NCI-H226 (cell line): ENCODE measurements at places on chromosomes 6 and 20.
A peak's percentile ranks its signal among the peaks of the same experiment; 100 is the strongest.

GRCh38 chr20:38008233-38008944 is 24.9 kb downstream of the TTI1 start:
- DNase-seq: no peak

DNA sequence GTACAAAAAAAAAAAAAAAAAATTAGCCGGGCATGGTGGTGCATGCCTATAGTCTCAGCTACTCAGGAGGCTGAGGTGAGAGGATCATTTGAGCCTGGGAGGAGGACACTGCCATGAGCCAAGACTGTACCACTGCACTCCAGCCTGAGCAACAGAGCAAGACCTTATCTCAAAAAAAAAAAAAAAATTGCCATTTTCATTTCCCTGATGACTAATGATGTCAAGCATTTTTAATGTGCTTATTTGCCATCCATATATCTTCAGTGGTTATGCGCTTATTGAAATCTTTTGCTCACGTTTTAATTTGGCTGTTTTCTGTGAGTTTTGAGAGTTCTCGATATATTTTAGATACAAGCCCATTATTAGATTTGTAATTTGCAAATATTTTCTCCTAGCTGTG is 46.7 kb downstream of the PFDN4 start:
- peak; percentile 26 for DNase-seq

DNA sequence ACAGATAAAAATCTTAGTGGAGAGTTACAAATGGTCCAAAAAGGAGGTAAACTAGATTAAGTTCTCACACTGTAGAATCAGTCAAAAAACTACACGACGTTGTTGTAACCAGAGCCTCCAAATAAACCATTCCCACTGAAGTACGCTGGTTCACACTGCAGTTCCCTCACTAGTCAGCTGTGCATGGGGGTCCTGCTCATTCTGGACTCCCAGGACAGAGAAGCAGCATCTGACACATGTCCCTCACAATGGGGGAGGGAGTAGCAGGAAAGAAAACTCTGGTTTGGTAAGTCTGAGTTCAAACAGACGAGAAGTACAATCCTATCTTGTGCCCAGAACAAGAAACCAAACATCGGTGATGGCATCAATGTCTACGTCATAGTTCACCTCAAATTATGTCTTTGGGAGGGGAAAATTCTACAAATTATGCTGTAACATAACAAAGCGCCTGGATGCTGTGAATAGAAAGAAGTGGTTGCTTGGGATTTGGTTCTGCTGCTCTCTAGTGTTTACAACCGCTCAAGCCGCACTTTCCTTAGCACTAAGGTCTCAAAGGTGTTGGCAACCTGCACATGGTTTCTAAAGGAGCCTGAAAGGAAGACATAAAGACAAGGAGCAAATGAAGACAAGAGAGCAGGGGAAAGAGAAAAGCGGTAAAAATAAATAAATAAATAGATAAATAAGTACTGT is 208.0 kb downstream of the GMDS start:
- no peak for DNase-seq

DNA sequence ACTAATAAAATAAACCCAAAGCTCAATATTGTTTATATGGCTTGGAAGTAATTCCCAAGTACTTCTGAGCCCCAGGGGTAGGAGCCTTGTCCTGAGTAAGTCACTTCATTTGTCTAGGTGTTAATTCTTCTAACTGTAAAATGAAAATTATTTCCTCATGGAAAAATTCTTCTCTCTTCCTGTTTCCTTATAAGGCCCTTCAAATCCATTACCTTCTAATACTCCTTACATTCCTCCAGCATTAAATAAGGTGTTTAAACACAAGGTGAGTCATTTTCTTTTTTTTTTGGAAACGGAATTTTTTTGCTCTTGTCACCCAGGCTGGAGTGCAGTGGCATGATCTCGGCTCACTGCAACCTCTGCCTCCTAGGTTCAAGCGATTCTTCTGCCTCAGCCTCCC is 41.9 kb downstream of the PRR18 start:
- no peak for DNase-seq

GRCh38 chr6:139144490-139145085 is 9.7 kb downstream of the HECA start:
- no peak for DNase-seq

DNA sequence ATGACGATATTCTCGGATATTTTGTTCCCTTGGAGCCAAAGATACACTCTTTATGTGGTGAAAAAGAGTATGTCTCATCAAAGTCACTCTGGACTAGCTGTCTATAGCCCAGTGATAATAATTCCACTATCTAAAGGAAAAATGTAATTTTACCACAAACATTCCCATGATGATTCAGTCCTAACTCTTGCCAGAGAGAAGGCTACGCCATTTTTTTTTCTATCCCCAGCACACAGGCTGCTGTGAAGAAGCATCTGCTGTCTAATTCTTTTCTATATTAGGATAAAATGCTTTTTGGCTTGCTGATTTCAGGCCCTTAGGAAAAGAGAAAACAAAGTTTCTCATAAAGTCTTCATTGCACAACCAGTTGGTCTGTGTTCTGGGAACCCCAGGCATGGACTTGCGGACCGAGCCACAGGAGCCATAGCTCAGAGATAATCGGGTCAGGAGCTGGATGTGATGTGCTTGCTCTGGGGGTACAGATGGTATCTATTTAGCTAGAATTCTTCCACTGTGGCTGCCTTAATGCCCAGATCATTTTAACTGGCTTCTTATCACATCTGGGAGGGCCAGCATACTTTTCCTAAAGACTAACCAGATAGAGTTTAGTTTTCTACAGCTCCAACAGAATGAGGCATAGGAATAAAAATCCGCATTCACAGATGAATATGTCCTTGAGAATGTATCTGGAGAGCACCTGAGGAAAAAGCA is 683.7 kb upstream of the ID4 start:
- DNase-seq: peak; percentile 83

- DNase-seq: peak; percentile 38
Observed at GRCh38 chr20:44896583-44896982, 11.1 kb downstream of the YWHAB start.

DNA sequence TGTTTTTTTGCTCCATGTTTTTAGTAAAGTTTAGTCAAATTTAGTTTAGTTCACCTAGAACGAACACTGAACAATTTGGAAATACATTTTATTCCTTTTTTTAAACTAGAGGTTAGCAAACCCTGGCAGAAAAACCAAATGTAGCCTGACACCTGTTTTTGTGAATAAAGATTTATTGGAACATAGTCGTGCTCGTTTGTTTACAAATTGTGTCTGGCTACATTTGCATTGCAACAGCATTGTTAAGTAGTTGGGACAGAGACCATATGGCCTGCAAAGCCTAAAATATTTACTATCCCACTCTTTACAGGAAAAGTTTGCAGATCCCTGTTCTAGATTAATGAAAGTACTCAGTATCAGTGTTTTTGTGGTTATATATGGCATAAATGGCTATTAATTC is 56.9 kb downstream of the CD109 start:
- DNase-seq: no peak

- no peak for DNase-seq
Observed at GRCh38 chr20:36274181-36274841, 31.8 kb upstream of the DLGAP4 start.

DNA sequence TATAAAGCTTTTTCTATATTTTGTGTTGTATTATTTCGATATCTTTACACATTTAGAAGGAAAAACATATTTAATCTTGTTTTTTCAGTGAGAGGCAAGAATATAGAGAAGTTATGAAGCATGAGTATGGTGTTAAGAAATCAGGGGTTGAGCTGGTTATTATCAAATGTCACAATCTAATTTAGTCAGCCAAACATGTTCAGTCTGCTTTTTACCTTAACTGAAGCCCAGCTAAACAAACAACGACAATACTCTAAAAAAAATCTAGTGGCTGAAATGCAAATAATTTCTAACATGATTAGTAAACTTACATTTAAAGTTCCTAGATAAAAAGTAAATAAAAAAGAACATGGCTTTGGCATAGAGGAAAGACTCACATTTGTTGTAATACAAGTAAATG is 433.8 kb upstream of the NRSN1 start:
- no peak for DNase-seq

GRCh38 chr6:22569281-22570184 is at the start of gene HDGFL1:
Gene HDGFL1 (plus strand): TSS chr6:22569566. CDS start chr6:22569576, 10 bp downstream.
- DNase-seq: no peak

GRCh38 chr6:155120034-155120433 is 124.9 kb downstream of the TIAM2 start:
- DNase-seq: no peak

DNA sequence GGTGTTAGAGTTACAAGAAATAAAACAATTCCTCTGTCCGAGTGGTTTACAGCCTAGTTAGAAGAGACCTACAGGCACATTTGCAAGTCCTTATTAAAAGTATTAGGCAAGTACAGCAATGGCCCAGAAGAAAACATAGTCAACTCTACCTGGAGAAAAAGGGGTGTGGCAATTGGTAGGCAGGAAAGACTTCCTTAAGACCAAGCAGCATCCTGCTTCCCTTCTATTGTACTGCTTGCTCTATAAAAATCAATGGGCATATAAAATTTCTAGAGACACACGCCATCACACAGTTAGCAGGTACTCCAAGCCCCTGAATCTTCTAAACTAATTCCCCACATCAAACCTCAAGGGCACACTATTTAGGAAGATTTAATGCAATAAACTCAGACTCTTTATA is 185.6 kb downstream of the ATXN1 start:
- DNase-seq: no peak

GRCh38 chr6:155974359-155974758 is 518.7 kb upstream of the NOX3 start:
- no peak for DNase-seq

DNA sequence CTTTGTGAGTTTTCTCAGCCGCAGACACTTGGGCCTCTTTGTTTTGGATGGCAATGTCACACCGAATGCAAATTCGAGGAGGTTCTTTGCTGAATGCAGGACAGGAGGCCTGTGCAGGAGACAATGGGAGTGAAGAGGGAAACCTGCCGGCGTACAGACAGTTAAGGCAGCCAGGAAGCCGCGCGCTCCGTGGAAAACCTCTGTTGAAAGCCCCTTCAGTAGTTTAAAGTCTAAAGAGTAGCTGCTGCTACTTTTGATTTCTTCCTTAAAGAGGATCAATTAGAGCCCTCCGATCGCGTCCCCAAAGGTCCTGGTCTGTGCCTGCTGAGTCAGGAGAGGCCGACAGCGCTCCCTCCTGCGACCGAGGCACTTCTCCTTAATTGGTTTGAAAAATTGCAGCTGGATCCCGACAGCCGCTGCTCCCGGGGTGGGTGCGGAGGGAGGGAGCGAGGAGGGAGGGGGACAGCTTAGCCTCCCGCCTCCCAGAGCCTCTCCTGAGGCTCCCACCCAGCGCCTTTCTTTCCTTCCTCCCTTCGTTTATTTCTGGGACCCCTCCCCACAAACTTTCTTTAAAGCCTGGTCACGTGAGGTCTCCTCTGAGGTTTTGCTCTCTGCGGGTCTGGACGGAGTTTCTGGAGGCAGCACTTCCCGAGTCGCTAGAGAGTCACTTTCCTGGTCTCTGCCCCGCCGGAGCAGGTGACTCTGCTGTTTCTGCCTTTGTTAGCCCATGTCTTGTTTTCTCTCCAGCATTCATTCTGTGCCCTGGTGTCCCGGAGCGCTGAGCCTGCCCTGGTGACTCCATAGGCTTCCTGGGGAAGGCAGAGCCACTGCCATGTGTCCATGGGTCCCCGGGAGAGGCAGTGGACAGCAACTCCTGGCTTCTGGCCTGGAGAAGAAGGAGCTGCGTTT is 22.3 kb upstream of the RPP40 start:
- no peak for DNase-seq

GRCh38 chr20:35020108-35020928 is 64.7 kb downstream of the MYH7B start:
- DNase-seq: no peak

DNA sequence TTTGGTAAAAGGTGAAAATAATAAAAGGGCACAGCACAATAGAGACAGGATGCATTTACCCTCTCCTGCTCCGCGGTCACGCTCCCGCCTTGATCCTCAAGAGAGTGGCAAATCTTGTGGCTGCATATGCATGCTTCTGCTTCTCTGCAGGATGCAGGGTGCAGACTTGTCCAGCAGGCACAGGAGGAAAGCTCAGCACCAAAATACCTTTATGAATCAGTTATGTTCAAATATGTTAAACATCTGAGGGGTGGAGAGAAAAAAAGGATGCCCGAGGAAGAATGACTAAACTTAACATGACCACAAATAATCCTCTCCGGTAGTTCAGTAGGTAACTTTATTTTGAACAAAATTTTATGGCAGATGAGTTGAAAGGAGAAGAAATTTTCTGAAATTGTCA is 366.1 kb upstream of the SOX4 start:
- DNase-seq: peak; percentile 76

GRCh38 chr6:166691746-166692145 is 64.7 kb upstream of the RPS6KA2 start:
- no peak for DNase-seq

DNA sequence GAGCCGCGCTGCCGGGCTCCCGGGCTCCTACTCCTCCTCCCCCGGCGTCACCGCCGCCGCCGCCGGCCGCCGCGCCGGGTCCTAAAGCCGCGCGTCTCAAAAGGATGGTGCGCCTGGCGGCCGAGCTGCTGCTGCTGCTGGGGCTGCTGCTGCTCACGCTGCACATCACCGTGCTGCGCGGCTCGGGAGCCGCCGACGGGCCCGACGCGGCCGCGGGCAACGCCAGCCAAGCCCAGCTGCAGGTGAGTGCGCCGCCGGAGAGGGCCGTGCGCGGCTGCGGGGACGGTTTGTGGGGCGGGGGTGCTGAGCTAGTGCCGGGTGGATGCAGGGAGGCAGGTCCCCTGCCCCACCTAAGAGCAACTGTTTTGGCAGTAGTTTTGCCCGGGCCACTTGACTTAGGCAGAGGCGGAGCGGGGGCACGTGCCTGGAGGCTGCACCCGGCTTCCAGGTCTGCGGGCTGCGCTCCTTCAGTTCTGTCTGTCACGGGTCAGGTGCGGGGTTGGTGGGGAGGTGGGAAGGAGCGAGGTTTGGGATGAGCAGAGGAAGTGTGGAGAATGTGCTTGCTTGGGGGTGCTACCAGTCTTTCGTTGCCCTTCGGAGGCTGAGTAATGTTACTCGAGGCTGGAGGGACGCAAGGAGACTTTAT is 722 bp downstream of the ISM1 start:
- peak; percentile 23 for DNase-seq

GRCh38 chr6:158703111-158703836 is 53.4 kb downstream of the SYTL3 start:
- DNase-seq: no peak

GRCh38 chr20:39021748-39022147 is 59.6 kb downstream of the DHX35 start:
- no peak for DNase-seq

DNA sequence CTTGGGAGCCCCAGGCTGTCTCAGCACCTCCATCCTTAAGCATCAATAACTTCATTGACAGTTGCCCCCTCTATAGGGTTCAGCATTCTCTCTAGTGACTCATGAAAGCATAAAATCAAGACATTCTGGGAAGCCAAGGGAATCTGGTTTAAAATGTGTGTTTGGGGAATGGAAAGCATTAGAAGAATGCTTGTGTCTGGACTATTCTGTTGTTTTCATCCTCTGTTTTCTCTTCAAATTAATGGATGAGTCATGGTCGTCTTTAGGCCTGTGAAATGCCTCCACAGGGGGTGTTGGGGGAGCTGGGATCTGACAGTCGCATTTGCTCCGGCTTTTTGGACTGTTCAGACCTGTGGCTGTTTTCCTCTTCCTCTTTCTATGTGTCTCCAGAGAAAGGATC is 279.7 kb downstream of the CDC5L start:
- peak; percentile 40 for DNase-seq

- DNase-seq: no peak
Observed at GRCh38 chr20:47993035-47993755, 207.9 kb upstream of the SULF2 start.
